SK-N-SH treated with all-trans-retinoic acid at 6 μM for 48 hours (cell line): ENCODE measurements at places on chromosomes 13 and 19.
A peak's percentile ranks its signal among the peaks of the same experiment; 100 is the strongest.

GRCh38 chr13:107367258-107367657 lies 799.3 kb upstream of the ARGLU1 start:
- ATAC-seq: no peak

DNA sequence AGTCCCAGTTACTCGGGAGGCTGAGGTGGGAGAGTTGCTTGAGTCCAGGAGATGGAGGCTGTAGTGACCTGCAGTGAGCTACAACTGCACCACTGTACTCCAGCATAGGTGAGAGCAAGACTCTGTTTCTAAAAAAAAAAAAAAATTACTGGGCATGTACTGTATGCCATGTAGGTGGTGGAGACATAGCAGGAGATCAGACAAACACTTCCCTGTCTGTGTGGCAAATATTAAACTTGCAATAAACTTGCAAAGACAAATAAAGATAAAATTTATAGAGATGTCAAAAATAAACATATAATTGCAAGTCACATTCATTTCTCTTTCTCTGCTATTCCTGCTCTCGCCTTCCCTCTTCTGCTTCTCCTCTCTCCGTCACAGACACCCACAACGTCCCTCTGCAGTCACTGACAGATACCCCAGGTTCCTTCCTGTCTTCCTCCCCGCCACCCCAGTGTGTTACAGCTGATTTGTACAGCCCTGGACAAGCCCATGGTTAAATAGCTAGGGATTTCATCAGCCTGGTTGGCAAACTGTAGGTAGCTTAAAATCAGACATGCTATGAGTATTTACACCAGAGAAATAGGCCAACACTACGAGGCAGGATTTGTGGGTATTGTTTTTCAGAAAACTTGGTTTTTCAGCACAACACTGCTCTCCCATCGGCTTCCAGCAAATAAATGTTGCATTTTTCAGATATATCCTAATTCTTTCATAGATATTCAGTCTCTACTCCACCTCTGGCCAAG lies 1.3 kb upstream of the CD177 start:
- ATAC-seq: no peak

DNA sequence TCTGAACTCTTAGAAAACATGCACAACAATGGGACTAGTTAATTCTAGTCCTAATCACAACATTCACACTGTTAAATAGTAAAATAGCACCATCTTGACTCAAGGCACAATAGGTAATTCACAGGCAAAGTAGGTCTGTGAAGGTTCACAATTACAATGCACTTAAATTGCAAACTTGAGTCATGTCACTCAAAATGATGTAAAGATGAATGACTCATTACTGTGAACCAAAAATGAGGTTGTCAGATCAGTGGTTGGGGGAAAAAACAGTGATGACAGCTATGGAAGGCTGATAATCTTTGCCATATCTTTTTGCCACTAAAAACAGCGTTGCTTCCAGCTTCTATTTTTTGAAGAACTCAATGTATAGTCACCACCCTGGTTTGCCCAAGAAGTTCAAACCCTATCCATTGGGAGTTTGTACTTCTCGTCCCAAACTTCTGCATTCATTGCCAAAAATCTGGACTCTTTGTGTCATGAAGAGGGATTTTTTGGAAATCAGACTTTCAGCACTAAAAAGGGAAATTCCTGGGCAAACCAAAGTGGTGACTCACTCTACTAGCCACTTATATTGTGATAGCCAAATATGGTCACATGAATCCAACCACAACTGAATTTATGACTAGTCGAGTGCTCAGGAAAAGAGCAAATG lies 200.9 kb upstream of the TMTC4 start:
- peak; percentile 90 for ATAC-seq

DNA sequence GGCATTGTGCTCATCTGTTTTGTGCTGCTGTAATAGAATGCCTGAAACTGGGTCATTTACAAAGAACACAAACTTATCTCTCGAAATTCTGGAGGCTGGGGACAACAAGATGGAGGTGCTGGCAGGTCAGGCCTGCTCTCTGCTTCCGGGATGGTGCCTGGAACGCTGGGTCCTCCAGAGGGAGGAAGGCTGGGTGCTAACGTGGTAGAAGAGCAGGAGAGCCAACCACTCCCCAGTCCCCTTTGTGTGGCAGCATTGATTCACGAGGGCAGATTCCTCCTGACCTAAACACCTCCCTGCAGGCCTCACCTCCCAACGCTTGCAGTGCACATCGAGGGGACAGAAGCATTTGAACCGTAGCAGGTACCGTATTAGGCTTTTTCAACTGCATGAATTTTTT lies 34.1 kb upstream of the TFDP1 start:
- ATAC-seq: no peak

GRCh38 chr19:36672368-36672767 lies 5.7 kb upstream of the ZNF461 start:
- no peak for ATAC-seq

DNA sequence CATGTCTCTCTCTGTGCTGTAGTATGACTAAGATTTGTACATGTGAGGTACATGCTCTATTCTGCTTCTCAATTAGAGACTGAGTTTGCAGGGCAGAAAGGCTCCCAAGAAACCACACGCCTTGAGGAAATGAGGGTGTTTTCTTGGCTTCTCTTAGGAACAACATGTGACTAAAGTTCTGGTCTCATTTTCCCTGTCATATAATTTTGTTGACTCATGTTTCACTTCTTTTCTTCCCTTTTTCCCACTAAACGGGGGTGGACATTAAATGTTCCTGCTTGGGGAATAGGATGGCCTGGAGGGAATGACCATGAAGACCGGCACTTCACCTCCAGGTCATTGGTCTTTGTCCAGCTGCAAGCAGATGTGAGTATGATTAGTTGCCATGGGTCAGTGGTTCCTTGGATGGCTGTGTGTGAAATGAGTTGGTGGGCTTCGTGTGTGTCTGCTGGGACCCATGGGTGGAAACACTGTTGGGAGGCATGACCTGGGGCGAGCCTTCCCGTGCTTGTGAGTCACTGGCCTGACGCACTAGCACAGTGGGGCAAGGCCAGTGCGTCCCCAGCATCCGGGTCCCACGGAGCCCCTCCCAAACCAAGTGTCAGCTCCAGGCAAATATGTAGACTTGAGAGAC lies 56.6 kb downstream of the COL4A1 start:
- no peak for ATAC-seq

DNA sequence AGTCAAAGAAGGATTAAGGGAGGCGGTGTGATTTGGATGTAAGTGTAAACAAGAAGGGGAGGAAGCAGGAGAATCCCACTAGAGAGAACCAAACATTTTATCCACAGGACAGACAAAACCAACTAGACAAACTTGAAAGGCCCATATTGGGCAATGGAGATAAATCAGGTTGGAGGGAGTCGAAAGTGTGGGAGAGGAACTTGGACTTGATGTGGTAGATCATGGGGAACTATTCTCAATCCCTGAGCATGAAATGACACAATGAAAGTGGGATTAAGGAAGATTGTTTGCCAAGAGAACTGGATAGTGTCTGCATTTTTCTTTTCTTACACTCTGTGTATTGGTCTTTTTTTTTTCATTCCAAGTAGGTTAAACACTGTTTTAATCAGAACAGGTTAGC lies 17.9 kb downstream of the GPR183 start:
- ATAC-seq: no peak

DNA sequence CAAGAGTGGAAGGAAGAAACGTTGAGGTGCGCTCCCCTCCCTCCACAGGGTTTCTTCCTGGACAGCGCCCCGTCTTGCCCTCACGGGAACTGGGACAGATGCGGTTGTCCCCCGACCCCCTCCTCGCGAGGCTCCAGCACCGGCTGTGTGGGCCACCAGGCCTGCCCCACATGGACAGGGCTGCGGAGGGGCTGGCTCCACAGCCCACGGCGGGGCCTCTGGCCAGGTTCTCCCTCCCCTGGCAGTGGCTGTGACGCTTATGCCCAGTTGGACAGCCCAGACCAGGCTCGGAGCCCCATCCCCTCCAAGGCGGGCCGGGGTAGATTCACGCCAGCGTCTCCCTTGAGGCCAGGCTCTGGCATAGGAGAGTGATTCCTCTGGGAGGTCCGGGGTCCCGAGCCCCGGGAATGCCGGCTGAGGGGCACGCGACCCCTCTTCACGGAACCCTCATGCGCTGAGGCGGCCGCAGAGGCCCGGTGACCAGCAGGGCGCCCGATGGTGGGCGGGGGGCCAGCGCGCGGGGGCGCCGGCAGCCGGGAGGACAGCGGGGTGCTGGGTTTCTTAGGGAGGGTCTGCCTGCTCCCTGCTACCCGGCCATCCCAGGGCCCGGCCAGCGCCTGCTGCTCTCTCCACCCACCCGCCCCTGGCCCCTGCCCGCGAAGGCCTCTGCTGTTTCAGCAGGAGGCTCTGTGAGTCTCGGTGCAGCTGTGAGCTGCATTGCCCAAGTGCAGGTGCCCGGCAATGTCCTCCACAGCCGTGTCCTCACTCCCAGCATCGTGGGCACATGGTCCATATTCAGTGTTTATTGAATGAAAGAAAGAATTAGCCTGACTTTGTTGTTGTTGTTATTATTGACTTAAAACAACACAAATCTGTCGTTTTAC lies 20.3 kb upstream of the GAS6 start:
- no peak for ATAC-seq

DNA sequence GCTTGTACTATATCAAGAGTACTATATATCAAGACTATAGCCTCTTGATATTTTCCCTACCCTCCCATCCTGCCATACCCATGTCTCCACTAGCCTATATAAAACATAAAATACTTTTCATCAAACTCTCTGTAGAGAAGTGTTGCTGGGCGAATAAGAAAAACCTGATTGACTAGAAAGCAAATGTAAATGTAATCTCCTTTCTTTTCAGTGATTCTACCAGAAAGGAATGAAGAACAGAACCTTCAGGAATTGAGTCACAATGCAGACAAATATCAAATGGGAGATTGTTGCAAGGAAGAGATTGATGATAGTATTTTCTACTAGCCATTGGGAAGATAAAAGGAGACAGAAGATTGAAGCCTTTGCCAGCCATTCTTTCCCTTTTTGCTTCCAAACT lies 89.2 kb downstream of the KCNRG start:
- ATAC-seq: no peak

DNA sequence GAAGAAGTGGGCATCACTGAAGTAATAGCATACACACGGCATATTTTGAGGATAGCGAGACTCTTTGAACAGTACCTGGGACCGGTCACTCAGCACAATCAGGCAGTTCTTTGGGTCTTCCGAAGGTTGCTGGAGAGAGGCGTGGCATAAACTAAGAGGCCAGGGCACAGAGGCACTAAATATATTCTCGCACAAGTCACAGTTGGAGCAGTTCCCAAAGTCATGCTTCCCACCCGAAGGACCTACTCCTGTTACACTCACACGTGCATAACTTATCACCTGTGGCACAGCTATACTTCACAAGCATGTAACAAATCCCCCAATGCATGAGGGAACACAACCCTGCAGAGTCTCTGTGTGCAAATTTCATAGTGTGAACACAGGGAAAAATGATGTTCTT lies 10.2 kb downstream of the WDR87 start:
- ATAC-seq: no peak

DNA sequence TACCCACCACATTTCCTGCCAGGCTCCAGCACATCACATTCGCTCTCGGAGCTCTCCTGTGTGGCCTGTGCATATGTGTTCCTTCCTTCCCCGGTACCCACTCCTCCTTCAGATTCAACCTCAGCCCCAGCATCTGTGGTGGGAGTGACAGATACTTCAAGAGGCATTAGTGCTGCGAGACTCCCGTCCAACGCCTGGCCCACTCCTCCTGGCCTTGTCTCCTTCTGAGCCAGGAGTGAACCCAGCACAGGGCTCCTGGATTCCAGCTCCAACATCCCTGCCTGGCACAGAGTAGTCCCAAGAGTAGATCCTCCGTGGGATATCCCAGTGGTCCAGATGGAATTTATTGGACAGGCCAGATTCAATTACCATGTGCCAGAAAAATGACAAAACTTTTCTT lies 55.9 kb downstream of the SACS start:
- peak; percentile 52 for ATAC-seq

GRCh38 chr13:31394506-31394905 lies 194.7 kb downstream of the B3GLCT start:
- ATAC-seq: no peak

GRCh38 chr13:30091691-30092090 lies 215.7 kb downstream of the KATNAL1 start:
- no peak for ATAC-seq

- ATAC-seq: no peak
Measured at GRCh38 chr19:32498648-32499200, 82.3 kb upstream of the PDCD5 start.

DNA sequence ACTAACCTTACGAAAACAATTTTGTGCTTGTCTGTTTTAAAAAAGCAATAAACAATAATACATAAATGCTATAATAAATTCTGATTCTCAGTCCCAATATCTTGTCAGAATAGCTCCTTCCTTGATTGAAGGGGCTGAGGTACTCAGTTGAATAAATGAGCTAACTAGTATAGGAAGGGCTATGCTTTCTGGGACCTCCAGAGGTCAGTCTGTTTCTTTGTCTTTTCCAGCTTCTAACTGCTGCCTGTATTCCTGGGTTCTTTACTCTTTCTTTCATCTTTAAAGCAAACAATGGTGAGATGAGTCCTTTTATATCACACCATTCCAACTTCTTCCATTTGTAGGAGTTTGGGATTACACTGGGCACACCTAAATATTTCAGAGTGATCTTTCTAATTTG lies 1297.0 kb upstream of the ATXN8OS start:
- ATAC-seq: peak; percentile 45; the same call in 1 of the 3 replicates

DNA sequence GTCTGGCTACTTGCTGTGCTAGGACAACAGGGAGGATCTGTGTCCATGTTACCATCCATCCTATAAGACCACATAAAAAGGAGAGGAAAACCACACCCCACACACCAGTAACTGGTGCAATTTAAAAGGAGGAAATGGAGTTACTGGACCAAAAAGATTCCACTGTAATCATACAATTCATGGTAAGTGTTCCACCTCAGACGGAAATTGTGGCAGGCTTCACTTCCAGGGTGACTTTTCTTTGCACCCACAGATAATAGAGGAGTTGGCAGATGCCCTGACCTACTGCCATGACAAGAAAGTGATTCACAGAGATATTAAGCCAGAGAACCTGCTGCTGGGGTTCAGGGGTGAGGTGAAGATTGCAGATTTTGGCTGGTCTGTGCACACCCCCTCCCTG lies 2.4 kb downstream of the AURKC start:
- ATAC-seq: no peak
